ENCODE measurements at places on chromosomes 5 and 9.

GRCh38 chr9:130689937-130690700, 3.5 kb upstream of the EXOSC2 start:
- peak; percentile 22 for DNase-seq

DNA sequence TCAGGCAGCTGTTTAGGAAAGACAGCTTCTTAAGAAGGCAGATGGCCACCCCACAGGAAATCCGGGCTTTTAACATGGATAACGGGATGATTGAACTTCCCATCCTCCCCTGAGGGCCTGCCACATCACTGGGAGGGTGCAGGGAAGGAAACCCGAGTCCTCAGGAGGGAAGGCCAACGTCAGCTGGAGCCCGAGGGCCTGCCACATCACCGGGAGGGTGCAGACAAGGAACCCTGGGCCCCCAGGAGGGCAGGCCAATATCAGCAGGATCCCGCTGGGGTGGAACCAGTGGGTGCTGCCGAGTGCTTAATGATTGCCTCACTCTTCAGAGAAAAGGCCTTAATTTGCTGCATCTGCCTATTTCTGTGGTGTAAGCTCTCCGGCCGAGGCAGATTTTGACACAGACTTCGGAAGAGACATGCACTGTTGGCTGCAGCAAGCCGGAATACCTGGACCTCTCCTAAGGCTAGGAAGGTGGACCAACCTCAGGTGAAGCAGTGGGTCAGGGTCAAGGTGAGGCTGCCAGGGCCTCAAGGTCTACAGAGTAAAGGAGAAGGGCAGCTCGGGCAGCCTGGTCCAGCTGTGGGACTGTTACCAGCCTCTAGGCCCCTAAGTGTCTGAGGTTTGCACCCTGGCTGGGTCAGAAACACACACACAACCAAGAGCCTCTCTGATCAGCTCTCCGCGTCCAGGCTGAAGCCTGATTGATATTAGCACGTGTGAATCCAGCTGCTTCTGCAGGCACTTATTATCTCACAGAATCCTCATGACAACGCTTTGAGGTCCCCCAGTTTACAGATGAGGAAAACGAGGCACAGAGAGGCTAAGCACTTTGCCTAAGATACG, 14.8 kb upstream of the COL5A1 start:
- no peak for DNase-seq

DNA sequence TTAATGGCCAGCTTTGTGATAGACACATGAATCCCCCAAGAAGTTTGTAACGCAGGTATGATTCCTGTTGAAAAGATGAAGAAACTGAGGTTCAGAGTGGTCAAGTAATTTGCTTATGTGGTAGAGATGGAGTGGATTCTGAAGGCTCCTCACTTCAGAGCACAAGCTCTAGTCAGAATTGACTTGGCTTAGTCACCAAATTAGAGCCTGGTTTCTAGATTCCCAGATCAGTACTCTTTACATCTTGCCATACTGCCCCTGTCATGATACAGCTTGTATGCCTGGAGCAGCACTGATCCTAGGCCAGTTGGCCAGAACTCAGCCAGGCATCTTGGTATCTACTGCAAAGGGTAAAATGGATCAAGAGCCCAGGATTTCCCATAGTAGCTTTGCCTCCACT, 284.4 kb upstream of the RFX3 start:
- no peak for DNase-seq

- no peak for DNase-seq
Observed at GRCh38 chr5:3650320-3650719, 54.7 kb downstream of the IRX1 start.

Measured in NCI-H2029 (cell line).